AG04449 (cell line): ENCODE measurements at places on chromosomes 16 and 17.

GRCh38 chr16:48140821-48141220 lies 15.0 kb downstream of the ABCC12 start:
- no peak for DNase-seq

GRCh38 chr16:57061084-57061905 lies 31.1 kb upstream of the CPNE2 start:
- DNase-seq, result no peak

GRCh38 chr16:52800432-52800831 lies 252.3 kb downstream of the CHD9NB start:
- no peak for DNase-seq

GRCh38 chr16:89822188-89823086 lies 5.8 kb upstream of the SPIRE2 start:
- no peak for DNase-seq

DNA sequence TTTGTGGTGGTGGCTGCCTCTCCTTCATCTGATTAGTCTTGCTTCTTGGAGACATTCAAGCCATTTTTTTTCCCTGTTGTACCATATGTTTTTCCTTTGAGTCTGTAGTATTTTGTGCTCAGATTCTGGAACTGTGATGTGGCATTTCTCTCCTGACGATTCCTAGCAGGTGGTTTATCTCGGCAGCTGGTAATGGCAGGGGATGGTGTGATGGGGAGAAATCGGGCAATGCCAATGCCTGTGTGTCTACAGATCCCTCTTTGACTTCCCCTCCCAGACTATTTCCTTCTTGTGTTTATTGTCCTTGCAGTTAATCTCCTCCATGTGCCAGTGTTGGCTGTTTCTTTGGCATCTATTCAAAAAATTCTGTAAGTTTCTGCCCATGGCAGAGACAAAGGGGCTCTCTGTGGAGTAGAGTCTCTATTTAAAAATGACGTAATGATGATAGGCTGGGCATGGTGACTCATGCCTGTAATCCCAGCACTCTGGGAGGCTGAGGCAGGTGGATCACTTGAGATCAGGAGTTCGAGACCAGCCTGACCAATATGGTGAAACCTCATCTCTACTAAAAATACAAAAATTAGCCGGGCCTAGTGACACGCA lies 90.2 kb upstream of the ERCC4 start:
- DNase-seq, result no peak

- no peak for DNase-seq
These were observed at the start of gene KATNB1 for GRCh38 chr16:57735755-57736418. KATNB1 (plus strand) TSS chr16:57735770; CDS start chr16:57737244, 1,474 bp downstream.

GRCh38 chr16:58855291-58855863 lies 121.3 kb upstream of the GOT2 start:
- DNase-seq, result no peak

- DNase-seq, result no peak
These were observed 407 bp upstream of the TMEM94 start for GRCh38 chr17:75456039-75456416.

GRCh38 chr16:73569266-73569980 lies 521.5 kb upstream of the ZFHX3 start:
- DNase-seq, result no peak

- no peak for DNase-seq
These were observed 519 bp downstream of the DDX5 start for GRCh38 chr17:64505340-64506200.

DNA sequence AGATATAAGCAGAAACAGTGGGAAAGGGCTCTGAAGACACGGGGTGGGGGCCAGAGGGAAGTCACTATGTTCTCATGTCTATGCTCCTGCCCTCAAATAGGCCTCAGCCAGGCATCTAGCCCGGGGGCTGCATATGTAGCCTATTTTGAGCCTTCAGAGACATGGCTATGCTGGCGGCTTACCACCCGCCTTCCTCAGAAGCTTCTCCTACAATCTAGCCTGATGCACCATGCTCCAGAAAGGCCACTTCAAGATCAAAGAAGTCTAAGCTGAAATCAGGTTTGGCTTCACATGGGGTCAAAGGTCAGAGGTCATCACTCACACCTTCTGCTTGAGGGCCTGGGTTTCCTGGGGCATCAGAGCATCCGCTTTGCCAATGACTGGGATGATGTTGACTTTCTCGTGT lies 1.6 kb downstream of the SEPTIN1 start:
- DNase-seq, result no peak

DNA sequence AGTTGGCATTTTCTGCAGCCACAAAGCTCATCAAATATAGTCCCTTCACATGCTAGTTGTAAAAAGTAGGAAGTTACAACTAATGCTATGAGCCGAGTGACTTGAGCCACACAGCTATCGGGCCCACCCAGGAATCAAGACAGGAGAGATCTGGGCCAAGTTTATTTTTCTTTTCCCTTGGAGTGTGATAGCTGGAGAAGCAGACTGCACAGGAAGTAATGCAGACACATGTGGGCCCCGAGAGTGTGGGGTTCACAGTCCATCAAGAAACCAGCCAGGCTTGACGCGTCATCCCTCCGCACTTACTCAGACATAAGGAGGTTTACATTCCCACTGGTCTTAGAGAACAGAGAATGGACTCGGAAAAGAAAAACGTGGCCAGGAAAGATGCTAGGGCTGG lies 403.1 kb upstream of the CDH11 start:
- peak; percentile 90 for DNase-seq

- DNase-seq, result peak; percentile 85
These were observed 943 bp upstream of the COTL1 start for GRCh38 chr16:84618581-84619460.

GRCh38 chr16:24087891-24088410 lies 168.2 kb upstream of the CACNG3 start:
- no peak for DNase-seq

- no peak for DNase-seq
These were observed 231.2 kb downstream of the MSI2 start for GRCh38 chr17:57487573-57487972.

DNA sequence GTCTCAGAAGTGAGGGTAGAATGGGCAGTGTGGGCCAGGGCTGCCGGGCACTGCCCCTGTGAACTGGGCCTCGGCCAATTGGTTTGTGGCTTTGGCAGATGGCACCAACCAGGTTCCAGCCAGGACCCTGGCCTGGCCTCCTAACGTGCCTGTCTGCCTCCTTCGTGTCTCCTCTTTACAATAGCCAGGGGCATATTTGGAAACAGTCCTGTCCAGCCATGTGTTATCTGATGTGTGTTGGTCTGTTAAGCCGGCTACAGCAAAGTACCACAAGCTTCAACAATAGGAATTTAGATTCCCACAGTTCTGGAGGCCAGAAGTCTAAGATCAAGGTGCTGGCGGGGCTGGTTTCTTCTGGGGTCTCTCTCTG lies 14.6 kb downstream of the CRISPLD2 start:
- DNase-seq, result no peak

GRCh38 chr17:31908386-31908785 lies 6.9 kb upstream of the UTP6 start:
- DNase-seq, result no peak

- no peak for DNase-seq
These were observed 45.2 kb upstream of the SLC5A11 start for GRCh38 chr16:24800586-24800985.

DNA sequence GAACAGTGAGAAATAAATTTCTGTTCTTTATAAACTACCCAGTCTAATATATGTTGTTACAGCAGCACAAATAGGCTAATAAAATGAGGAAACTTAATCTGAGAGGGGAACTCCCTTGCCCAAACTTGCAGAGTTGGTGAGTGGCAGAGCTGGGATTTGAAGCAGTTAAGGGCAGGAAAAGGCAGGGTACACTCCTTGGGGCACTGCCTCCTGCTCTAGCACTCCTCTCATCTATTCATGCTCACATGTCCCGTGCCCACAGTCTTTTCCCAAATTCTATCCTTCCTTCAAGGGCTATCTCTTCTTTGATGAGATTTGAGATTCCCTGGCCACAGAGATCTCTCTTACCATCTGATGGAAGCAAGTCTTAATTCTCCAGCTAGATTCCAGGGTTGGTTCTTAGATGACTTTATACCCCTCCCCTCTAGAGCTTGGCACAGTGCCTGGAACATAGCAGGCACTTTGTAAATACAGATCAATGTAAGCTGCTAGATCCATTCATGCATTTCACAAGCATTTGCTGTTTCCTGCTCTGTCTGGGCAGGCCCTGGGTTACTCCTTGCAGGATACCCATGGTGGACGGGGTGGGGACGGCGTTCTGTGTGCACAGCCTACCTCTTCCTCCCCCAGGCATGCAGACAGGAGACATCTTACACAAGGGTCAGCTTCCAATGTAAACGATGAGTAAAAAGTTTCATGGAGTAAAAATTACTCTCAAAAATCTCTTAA lies 39.2 kb upstream of the ABCC12 start:
- DNase-seq, result peak; percentile 5

DNA sequence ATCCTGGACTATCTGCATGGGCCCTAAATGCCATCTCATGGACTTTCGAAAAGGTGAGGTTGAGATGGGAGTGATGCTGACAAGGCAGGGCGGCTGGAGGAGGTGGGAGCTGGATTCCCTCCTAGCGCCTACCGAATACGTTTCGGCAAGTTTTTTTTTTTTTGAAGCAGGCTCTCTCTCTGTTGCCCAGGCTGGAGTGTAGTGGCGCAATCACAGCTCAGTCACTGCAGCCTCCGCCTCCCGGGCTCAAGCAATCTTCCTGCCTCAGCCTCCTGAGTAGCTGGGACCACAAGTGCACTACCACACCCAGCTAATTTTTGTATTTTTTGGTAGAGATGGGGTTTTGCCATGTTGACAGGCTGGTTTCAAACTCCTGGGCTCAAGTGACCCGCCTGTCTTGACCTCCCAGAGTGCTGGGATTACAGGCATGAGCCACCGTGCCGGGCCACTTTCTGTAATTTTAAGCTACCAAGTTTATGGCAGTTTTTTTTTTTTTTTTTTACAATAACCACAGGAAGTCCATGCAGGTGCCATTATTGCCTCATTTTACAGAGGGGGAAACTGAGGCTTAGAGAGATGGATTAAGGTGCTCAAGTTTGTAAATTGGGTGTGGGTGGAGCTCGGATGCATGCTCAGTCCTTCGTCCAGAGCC lies 246.4 kb downstream of the PRKCA start:
- DNase-seq, result no peak

GRCh38 chr17:21298056-21298982 lies 13.8 kb downstream of the MAP2K3 start:
- DNase-seq, result no peak

DNA sequence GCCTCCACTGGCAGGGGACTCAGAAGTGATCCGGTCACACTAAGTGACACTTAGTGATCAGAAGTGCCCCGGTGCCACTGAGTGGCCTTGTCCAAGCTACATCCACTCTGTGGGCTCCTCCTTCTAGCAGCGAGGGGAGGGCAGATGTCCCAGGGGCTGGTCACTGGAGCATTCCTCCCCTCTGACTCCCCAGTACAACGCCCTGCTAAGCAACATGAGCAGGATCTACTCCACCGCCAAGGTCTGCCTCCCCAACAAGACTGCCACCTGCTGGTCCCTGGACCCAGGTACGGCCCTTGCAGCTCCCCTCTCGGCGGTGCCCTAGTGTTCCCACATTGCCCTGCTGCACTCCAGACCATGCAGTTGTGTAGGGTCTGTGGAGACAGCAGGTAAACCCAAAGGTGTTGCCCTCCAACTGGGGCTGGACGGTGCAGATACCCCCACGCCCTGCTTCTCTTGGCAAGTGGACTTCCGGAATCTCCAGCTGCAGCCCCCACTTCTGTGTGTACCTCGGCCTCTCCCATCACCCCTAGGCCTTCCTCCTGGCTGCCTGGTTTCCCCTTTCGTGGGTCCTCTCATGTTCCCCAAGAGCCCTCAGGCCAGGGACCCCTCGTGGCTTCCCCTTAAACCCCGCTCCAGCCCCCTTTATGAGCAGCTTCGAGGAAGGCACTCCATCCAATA lies 2.1 kb downstream of the ACE start:
- DNase-seq, result peak; percentile 65

DNA sequence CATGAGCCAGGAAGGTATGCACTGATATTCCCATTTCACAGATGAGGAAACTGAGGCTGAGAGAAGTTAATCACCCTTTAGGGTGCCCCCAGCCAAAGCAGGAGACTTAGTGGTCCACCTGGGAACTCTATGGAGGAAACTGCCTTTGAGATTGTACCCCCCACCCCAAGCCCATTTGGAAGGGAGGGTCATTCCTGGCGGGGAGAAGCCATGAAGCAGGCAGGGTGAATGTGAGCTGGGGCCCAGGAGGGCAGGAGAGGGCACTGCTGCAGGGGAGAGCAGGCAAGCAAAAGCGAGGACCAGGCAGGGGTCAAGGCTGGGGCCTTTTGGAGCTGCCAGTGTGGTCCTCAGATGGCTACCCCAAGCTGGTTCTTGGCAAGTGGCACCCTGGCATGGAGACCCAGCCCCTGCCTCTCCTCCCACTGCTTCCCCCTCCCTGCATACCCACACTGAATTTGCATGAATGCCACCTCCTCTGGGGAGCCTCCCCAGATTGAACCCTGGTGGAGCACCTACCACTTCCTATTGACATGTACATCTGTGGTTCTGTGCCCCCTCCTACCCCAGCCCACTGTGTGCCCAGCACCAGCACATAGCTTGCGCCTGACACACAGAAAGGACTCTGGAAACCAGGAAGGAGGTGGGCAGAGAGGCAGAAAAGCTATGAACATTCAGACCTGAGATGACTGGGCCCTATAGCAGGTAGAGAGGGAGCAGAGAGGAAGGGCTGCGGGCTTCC lies 965 bp upstream of the TMC6 start:
- DNase-seq, result no peak

GRCh38 chr16:77227745-77228144 lies 28.5 kb downstream of the SYCE1L start:
- DNase-seq, result no peak

DNA sequence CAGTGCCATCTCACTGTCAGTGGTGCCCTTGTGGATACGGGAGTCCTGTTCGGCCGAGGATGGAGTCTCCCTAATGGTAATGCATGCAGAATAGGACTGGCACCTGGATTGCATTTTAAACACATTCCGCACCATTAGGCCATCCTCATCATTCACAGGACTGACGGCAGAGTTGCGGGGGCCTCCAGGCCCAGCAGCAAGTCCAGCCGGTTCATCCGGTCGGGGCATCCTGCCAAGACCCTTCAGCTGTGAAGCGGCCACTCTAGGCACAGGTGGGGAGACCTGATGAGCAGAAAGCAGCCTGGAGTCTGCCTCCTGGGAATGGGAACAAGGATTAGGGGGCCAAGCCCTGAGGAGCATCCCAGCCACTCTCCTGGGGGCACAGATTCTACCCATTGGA lies 90.3 kb upstream of the XYLT1 start:
- DNase-seq, result no peak

- no peak for DNase-seq
These were observed 8.7 kb upstream of the SYNGR2 start for GRCh38 chr17:78159575-78160158.

DNA sequence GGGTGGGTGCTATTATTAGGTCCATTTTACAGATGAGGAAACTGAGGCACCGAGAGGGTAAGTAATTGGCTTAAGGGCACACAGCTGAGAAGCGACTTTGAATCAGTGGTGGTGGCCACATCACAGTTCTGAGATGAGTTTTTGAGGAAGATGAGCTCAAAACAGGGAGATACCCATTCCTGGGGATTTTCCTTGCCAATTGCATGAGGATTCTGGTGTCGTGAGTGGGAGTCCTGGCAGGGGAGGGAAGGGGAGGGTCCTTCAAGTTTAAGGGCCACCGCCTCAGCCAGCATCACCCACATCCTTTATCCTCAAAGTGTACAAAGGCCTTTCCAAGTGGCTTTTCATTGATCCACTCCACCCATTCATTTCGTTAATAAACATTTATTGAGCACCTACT lies 45.3 kb downstream of the IL21R start:
- DNase-seq, result no peak
